Left colon (tissue), 2 donors: ENCODE measurements at places on chromosomes 16 and 17.
A peak's percentile ranks its signal among the peaks of the same experiment; 100 is the strongest.

DNA sequence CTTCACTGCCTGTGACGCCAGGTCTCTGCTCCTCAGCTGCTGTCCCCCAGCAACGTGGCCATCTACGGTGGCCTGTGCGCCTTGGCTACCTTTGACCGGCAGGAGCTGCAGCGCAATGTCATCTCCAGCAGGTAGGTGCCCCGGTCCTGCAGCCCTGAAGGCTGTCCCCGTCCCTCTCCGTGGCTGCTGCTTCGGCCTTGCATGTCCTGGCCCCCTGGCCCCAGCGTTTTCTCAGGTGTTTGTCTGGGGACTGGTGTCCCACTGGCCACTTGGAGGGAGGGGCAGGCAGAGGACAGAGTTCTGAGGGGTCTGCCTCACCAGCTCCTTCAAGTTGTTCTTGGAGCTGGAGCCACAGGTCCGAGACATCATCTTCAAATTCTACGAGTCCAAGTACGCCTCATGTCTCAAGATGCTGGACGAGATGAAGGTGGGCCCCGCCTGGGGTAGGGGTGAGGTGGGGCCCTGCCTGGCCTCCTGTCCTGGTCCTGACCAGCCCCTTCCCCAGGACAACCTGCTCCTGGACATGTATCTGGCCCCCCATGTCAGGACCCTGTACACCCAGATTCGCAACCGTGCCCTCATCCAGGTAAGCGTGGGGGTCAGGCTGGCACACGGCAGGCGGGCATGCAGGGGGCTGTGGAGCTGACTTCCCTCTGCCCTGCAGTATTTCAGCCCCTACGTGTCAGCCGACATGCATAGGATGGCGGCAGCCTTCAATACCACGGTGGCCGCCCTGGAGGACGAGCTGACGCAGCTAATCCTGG is 4.4 kb downstream of the GPS1 start:
- no peak for DNase-seq

- no peak for DNase-seq
Measured at GRCh38 chr16:65884018-65884417, 482.5 kb upstream of the CDH5 start.

- no peak for DNase-seq
Measured at GRCh38 chr16:51405361-51405760, 254.3 kb upstream of the SALL1 start.

GRCh38 chr17:38333635-38334295 is 10.0 kb downstream of the GPR179 start:
- peak; percentile 33 for DNase-seq
